Fibroblast of skin of scalp (primary cell): ENCODE measurements at places on chromosomes 1 and 21.

DNA sequence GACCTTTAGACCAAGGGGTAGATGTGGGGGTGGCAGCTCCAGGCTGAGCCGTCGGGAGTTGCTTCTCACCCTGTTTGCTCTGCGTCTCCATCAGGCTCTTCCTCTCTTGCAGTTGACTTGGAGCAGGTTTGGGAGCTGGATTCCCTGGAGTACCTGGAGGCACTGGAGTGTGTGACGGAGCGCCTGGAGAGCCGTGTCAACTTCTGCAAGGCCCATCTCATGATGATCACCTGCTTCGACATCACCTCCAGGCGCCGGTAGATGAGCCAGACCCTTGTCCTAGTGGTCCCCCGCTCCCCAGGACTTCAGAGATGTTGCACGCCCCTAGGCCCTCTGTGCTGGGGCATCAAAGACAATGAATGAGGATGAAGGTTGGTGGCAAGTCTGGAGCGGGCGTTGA, 547.6 kb downstream of the KIF26B start:
- DNase-seq = no peak

DNA sequence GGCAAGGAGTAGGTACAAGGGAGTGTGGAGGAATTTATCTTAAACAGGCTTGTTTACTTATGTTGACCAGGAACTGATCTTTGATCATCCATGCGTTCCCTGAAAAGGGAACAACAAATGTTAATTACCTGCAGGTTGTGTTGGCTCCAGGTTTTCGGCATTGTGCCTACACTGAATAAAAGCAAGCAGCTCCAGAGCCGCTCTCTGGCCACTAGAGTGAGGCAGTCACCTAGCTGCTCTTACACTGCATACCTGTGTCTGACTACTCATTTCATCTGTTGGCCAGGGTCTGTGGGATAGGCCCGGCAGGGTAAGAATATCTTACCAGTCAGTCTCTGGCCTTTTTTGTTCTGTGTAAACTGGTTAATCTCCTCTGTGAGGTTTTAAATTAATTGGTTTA, 183.6 kb downstream of the HFM1 start:
- no peak for DNase-seq

DNA sequence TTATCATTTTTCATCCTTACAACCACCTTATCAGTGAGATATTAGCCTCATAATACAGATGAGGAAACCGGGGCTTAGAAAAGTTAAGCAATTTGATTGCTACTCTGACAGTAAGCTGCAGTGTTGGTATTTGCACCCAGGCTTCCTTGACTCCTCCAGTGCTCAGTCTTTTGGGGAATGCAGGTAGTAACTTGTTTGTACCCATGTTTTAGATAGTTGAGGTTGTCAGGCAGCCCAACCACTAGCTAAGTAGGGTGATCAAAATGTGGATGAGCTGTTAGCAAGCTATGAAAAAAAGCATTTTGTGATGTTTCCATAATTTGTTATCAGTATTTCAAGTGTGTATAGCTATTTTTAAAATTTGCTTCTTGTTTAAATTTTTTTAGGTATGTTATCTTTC, 80.8 kb downstream of the SASS6 start:
- no peak for DNase-seq

- DNase-seq = no peak
Observed at GRCh38 chr1:99529002-99529401, 116.9 kb upstream of the PALMD start.

DNA sequence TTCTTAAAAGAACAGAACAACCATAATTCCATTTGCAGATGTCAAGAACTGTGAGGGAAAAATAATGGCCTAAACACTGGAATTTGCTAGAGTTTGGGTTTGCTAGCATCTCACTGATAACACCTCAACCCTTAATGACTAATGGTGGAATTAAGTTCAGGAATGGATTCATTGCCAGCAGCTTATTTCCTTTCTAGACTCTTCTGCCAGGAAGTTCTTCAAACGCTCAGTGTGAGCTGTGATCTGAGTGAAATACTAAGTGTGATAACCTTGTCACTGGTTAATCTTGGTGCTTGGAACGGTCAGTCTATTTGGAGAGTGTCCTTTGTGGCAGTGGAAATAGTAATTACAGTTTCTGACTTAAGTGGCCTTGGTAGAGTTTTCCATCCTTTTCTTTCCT, 21.6 kb upstream of the PLEKHM2 start:
- no peak for DNase-seq

- no peak for DNase-seq
Observed at GRCh38 chr1:203626910-203627246, 246 bp downstream of the ATP2B4 start.

- DNase-seq = no peak
Observed at GRCh38 chr1:154536570-154536969, 21.9 kb downstream of the UBE2Q1 start.

DNA sequence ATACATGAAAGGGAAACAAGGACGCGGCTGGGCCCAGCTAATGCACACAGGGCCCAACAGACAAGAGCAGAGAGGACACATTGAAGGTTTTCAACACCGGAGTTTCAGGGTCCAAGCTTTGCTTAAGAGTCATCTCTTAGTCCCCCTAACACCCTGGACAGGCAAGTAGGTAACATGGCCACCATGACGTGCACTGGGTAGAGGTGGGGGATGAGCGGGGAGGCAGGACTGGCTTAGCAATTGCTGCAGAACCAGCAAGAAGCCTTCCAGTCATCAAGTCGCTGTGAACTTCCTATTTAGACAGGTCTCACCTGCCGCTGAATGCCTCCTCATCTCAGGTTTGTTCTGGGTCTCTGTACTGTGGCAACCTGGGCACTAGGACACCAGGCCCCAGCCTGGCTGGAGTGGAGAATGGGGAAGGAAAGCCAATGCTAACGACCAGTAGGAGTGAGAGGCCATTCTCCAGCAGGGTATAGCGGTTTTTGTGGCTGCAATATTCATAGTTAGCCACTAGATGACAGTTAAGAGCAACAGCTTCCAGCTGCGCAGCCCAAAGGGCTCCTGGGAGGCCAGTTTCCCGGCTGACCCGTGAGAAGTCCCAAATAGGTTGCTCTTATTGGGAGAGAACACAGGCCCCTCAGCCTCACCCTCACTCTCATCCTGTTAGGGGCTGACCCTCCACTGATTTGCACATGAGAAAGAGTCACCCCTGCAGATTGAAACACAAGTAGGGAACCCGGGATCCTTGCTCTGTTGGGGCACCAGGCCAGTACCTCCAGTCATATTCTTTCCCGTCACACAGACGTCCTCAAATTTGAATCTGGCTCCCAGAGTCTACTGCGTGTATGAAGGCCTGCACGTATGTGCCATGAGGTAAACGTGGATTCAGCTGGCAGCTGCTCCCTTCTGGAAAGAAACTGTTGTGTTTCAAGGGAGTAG, 6.0 kb upstream of the PIGC start:
- peak; percentile 58 for DNase-seq

- DNase-seq = peak; percentile 3
Observed at GRCh38 chr1:60359431-60359830, 285.9 kb upstream of the C1orf87 start.

DNA sequence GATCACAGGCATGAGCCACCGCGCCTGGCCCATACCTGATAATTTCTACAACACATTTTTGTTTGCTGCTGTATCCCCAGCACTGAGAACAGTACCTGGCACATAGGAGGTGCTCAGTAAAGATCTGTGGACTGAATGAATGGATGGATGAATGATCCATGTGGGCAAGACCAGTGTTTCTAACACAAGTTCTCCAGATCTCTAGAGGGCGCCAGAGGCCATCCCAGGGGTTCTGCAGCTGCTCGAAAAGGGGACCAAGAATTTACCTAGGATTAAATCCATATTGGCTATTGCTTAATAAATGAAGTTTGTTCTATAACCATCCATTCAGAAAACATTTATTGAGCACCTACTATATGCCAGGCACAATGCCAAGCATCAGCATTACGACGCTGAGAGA, 167.7 kb downstream of the ACTL8 start:
- peak; percentile 37 for DNase-seq

DNA sequence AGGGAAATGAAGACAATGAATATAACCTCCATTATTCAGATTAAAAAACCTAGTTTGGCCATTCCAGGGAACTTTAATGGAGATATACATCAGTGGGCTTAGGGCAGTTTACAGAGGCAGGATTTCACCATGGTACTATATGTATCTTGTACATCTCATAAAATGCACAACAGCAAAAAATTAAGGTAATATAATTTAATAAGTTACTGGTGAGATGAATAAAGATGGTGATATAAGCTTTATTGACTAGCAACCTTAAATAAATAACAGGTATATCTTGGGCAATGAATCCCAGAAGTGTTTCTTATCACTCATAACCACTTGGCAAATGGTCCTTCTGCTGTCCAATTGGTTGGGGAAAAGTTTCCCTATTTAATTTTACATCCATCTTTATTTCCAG, 29.0 kb downstream of the XCL1 start:
- no peak for DNase-seq

GRCh38 chr1:192831706-192832355, 23.0 kb downstream of the RGS2 start:
- no peak for DNase-seq

DNA sequence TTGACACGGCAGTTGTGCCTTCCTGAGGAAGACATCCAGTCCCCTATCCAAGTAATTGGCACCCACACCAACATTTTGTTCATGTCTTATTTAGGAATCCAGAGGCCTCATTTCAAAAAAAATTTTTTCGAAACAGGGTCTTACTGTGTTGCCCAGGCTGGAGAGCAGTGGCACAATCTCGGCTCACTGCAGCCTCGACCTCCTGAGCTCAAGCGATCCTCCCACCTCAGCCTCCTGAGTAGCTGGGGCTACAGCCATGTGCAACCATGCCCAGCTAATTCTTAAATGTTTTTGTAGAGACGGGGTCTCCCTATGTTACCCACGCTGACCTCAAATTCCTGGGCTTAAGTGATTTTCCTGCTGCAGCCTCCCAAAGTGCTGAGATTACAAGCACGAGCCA, 9.2 kb upstream of the TRNP1 start:
- DNase-seq = no peak

- DNase-seq = peak; percentile 51
Observed at GRCh38 chr1:47906009-47906432, 91.2 kb downstream of the TRABD2B start.

GRCh38 chr1:15507278-15507677, 16.7 kb downstream of the CASP9 start:
- DNase-seq = no peak

DNA sequence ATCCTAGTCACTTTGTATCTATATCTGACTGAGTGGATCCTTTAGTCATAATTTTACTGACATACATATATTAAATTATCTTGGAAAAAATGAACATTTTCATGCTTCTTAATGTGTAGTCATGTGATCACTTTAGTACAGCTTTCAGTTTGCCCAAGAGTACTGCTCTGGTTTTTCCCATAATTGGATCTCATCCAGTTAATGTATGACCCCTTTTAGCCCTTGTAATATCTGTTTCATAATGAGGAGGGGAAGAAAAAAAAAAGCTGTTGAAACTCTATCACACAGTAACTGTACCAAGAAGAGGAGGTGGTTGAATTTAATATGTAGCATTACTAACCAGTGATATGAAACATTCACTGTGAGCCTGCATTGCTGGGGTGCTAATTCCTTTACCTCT, 328.7 kb downstream of the PTPRC start:
- no peak for DNase-seq

- DNase-seq = no peak
Observed at GRCh38 chr1:53134042-53134485, 8.4 kb downstream of the SLC1A7 start.

DNA sequence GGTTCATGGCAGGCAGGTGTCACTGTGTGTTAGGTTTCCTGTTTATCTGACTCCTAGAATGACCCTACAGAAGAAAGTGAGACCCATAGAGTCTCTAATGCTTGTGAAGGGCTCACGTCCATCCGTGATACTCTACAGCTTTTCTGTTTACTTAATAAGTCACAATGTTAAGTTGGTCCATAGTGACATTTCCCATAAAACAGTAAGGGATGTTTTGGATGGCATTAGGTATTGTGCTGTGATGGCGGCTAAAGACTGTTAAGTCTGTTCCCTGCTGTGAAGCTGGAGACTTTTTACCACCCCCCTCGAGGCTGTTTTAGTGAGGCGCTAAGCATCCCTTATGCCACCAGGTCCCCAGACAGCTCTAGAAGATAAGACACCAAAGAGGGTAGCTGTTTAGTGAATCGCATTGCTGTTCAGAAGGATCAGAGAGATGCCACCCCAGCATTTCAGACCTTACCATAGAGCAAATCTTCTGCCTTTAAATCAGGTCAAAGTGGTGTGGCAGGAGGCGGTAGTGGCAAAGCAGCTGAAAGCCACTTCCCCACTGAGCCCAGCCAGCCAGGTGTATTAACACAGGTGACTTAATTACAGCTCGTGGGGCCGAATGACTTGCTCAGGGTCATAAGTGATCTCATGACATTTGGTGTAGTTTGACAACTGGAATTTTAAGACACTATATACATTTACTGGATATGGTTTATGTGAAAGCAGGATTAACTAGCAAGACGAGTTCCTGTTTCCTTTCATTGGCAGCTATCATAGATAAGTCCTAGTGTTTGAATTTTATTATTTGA, 25.0 kb downstream of the SLC37A1 start:
- no peak for DNase-seq

GRCh38 chr1:56703747-56704146, 58.6 kb downstream of the PRKAA2 start:
- no peak for DNase-seq

DNA sequence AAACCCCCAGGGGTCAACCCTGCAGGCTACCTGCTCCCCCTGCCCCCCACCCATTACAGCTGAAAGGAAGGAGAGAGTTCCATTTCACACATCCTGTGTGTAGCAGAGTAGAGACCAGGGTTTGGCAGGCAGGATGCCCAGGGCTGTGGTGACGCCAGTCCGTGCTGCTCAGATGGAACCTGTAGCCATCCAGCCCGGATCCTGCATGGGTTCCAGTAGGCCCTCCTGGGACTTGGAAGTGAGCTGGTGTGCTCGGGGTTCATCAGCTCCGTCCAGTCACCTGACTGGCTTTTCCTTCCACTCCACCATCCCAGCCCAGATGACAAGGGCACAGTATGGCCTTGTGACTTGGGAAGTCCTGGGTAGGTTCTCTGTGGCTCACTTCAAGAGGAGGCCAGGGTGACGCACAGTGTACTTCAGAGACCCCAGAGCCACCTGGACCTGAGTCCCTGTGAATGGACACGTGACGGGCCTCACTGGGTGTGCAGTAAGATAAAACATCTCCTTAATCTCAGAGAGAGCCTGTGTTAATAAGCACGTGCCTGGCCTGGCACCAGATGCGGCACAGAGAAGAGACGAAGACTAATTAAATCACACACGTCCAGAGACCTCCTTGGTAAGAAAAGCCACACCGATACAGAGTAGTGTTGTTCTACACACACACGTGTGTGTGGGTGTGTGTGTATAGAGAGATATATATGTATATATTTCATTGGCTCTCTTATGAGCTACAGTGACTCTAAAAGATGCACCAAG, 16.0 kb downstream of the ITPKB start:
- DNase-seq = no peak

- DNase-seq = no peak
Observed at GRCh38 chr1:154837672-154838171, 32.4 kb downstream of the KCNN3 start.

GRCh38 chr1:81391125-81391828, 409.5 kb upstream of the ADGRL2 start:
- DNase-seq = no peak

GRCh38 chr1:109890115-109890953, 20.3 kb upstream of the CSF1 start:
- DNase-seq = no peak

DNA sequence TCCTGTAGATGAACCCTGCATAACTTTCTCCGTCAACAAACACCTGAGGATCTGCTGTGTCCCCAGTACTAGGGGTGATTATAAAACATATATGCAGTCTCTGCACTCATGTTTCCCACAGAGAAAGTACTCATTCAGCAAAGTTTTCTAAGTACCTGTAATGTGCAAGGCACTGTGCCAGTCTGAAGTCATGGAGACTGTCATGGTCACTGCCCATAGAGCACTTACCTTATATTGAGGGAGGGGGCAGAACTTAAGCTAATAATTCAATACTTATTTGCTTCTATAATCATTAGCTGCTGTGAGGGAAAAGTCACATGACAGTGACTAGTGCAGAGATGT, 41.2 kb downstream of the MAP3K21 start:
- DNase-seq = no peak
